ENCODE measurements at places on chromosomes 13 and 19.

- DNase-seq = no peak
Observed at GRCh38 chr19:29535214-29535831, 9.5 kb downstream of the VSTM2B start.

- no peak for DNase-seq
Observed at GRCh38 chr19:4717966-4718701, 5.5 kb downstream of the DPP9 start.

DNA sequence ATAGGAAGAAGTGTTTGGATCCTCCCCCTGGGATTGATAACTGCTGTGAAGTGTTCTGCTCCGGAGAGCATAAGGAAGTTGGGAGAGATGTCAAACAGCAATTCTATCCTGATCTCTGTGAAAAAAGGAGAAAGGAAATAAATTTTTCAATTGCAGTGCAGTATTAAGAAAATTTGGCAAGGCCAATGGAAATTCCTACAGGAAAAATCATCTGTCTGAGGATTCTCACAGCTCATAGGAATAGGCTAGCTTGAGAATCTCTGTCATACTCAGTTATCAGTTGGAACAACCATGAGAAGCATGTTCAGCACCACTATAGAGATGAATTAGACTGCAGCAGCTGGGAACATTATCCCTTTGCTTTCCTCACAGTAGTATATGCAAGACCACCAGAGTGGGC lies 1238.9 kb upstream of the MIR17HG start:
- no peak for DNase-seq

DNA sequence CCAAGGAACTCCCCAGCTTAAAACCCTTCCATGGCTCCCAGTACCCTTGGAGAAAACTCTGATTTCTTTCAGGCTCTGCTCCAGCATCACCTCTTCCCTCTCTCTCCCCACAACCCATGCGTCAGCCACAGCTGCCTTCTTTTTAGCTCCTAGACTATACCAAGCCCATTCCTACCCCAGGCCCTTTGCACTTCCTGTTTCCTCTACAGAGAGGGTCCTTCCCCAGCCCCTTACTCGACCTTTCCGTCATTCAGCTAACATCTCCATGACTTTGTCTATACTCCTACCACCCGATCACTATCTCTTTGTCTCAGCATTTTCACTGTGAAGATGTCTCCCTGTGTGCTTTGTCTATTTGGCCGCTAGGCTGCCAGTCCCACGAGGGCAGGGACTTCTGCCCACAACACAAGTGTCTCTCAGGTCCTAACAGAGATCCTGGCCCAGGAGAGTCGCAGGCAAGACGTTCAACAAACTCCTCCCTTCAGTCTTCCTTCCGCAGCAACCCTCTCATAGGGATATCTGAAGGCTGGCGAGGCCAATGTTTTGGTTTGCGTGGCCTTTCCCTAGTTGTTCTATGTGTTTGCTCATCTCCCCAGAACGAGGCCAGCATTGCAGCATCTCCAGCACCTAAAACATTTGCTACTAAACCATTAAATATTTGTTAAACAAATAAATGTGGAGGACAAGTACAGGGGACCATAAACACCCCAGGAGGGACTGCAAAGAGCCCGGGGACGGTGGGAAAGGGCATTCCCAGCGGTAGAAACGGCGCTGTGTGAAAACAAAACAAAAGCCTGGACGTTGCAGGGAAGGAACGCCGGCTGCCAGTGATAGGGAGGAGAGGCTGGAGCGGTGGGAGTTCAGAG lies 816 bp downstream of the CCNP start:
- no peak for DNase-seq

DNA sequence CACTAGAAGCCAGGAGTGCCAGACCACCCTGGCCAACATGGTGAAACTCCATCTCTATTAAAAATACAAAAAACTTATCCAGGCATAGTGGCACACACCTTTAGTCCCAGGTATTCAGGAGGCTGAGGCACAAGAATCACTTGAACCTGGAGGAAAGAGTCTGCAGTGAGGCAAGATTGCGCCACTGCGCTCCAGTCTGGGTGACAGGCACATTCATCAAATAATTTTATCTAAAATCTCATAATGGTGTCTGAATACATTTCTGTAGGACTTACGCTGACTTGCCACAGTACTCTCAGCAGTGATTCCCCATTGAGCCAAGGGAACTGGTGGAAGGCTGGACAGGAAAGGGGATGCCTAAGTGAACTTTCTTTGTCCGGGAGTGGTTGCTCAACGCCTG lies 4.3 kb upstream of the ZNF28 start:
- no peak for DNase-seq

DNA sequence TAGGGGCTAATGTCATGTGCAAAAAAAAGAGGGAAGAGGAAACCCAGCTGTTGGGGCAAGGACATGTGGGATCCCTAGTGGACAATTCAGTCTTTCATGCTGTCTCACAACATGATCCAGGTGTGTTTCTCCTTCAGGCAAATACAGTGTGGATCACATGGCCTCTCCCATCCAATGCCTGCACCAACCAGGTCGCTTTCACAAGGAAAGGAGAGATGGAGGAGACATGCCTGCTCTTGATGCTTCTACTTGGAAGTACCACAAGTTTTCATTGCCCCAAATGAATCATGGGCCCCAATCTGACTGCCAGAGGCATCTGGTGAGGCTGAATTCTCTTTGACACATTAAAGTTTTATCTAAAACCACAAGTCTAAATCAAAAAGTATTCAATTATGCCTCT lies 82.1 kb downstream of the DLEU7 start:
- DNase-seq = no peak

- DNase-seq = peak; percentile 16
Observed at GRCh38 chr13:23921451-23921888, 24.2 kb upstream of the C1QTNF9B start.

DNA sequence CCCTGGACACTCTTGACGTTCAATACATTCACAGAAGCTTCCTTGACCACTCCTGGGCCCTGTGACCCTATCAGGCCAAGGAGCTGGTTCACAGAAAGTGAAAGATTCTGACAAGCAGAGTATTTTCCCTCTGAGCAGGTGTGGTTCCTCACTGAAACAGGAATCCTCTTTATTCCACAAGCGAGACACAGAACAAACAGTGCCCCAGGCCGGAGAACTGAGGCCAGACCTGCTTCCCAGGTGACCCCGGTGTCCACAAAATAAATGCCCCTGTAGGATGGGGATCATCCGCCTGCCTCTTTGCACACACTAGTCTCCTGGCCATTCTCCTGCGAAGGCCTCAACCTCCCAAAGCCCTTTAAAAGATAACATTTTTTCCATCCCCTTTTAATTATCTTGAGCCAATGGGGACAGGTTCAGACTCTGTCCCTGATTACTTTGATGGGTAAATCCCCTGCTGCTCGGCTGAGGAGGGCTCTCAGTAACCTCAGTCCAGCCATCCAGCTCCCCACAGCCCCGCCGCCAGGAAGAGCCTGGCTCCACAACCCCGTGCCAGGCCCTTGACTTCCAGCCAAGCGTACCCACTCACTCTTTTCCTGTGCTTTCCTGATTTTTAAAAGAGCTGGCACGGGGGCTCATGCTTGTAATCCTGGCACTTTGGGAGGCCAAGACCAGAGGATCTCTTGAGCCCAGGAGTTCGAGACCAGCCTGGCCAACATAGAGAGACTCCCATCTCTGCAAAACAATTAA lies 129.1 kb downstream of the FOXO1 start:
- DNase-seq = no peak

GRCh38 chr13:80141123-80141849 lies 199.6 kb downstream of the SPRY2 start:
- DNase-seq = no peak

GRCh38 chr19:1065606-1066109 lies 1.3 kb upstream of the ARHGAP45 start:
- no peak for DNase-seq

- no peak for DNase-seq
Observed at GRCh38 chr13:88552966-88553365, 881.8 kb downstream of the SLITRK5 start.

GRCh38 chr19:6765738-6766356 lies 1.4 kb downstream of the SH2D3A start:
- no peak for DNase-seq

- DNase-seq = peak; percentile 11
Observed at GRCh38 chr13:66312312-66313087, 917.6 kb downstream of the PCDH9 start.

GRCh38 chr13:27408074-27408473 lies 16.3 kb upstream of the GTF3A start:
- no peak for DNase-seq

DNA sequence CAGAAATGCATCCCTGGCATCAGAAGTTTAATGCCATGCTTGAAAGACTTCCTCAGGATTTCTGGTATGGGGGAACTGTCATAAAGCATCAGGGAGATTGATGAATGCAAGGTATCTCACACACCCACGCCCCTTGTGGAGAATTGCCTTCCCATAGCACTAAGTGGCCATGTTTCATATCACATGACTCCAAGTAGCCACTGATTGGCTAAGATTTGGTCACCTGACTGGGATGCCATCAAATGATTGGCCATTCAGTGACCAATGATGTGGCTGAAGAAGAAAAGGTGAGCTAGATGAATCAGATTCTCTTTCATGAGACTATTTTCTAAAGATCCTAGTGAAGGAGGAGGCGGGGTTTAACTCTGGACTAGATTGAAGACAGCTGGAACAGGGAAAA lies 7.3 kb downstream of the KLK8 start:
- DNase-seq = no peak

DNA sequence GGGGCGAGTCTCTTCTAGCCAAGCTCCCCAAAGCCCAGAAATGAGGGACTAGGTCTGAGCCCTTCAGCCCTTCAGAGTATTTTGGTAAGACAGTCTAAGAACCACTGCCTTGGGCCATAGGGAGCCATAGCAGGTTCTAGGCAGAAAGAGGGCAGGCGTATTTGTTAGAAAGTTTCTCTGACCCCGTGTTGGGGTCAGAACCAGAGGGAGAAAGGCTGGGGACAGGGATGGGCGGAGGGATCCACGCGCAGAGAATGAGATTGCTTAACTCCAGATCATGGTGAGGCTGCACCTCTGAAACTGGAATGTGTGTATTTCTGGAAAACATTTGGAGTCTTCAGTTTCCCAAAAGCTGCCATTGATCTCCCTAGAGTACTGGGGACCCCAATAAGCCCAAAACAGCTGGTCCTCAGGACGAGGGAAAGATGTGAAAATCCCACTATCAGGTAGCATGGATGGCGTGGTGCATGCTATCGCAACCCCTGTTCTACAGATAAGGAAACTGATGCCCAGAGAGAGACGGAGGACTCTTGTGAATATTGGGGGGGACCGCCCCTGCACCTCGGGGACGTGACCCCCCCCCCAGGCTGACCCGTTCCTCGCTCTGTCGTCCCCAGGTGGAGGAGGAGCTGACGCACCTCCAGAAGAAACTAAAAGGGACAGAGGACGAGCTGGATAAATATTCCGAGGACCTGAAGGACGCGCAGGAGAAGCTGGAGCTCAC lies 703 bp upstream of the TPM4 start:
- no peak for DNase-seq

- DNase-seq = no peak
Observed at GRCh38 chr13:22690756-22691155, 490.0 kb upstream of the SGCG start.

DNA sequence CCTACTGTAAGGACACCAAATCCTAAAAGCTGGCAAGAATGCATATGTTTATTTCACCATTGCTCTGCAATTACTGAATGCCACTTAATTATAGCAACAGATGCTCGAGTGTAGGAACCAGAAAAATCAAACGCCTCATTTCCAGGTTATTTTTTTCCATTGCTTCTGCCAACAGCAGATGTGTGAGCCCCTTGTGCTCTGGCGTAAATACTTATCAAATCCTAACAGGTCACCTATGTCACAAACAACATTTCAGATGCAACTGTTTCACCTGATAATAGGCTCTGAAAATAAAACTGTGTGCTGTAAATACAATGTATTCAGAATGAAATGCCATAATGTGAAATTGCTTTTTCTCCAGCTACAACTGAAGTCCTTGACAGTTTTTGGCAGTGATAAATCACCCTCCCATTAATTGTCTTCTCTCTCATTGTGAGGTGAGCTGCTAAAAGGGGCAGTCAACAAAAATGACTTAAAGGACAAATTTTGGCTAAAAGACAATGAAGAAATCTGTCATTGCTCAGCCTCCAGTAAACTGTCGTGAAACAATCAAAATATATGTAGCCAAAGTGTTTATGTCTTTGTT lies 344.0 kb downstream of the DACH1 start:
- no peak for DNase-seq

DNA sequence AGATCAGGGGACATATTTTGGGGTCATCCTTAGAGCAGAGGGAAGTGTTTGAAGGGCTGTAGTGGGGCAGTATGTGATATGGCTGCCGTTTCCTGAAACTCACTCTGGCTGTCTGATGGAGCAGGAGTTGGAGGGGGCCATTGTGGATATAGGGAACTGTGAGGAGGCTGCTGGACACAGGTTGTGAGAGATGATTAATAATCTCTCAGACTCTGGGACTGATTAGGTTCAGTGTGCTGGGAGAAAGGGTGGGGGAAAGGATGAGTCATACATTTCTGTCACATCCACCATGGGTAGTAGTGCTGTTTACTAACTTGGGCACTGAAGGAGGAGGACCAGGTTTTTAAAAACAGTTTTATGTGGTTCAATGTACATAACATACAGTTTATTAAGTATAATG lies 4.8 kb downstream of the B3GLCT start:
- DNase-seq = peak; percentile 31

DNA sequence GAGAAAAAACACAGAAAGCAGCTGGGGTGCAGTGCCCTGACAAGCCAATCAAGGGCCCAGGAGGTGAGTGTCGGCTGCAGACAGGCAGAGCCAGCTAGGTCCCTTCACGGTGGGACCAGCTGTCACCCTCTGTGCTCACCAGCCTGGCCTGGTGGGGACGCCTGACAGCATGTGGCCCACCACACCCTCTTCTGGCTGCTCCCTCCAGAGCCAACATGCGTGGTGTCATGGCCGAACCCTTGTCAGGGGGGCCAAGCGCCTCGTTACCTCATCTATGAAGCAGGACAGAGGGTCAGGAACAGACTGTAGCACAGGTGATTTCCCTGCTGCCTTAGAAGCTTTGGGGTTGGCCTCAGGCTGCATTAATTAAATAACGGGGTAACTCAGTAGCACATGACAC lies 40.0 kb upstream of the ISYNA1 start:
- no peak for DNase-seq

DNA sequence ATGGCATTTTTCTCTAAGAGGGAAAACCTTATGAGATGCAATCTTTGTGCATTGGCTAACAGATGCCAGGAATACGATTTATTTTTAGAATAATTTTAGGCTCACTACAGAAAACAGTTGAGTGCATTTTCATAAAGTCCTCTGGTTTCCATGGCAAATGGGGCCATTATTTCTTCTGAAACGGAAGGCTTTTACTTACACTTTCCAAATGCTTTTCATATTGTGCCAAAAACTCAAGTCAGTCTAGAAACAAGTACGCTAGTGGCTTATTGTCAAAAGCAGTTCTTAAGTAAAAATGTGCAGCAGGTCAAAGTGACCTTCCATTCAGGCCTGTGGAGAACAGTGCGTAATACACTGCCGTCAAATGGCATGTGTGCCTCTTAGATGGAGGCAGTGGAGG lies 628.7 kb downstream of the EFNB2 start:
- no peak for DNase-seq

GRCh38 chr13:39266426-39266825 lies 228.2 kb downstream of the NHLRC3 start:
- DNase-seq = no peak

GRCh38 chr13:106400289-106400688 lies 135.2 kb downstream of the EFNB2 start:
- DNase-seq = no peak

Measured in retinal pigment epithelial cell (primary cell).